ENCODE measurements at places on chromosomes 3 and 15.

DNA sequence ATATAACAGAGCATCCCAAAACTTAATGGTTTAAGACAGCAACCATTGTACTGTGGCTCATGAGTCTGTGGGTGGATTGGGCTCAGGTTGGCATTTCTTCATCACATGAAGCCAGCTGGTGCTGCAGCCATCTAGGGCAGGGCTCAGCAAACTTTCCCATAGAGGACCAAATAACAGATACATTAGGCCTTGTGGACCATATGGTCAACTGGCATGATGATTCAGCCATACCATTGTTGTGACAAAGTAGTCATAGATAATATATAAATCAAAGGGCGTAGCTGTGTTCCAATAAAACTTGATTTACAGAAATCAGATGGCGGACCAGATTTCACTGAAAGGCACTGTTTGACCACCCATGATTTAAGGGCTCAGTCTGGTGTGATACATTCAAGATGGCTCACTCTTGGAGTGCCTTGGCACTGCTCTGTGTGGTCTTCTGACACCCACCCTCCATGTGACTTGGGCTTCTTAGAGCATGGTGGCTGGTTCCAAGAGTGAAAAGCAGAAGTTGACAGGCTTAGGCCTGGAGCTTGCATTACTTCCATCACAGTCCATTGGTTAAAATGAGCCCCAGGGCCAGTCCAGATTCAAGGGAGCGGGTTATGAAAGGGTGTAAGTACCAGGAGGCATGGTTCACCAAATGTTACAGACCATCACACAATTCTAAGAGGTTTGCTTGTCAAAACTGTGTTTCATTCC lies 40.8 kb upstream of the BHLHE40 start:
- no peak for DNase-seq

DNA sequence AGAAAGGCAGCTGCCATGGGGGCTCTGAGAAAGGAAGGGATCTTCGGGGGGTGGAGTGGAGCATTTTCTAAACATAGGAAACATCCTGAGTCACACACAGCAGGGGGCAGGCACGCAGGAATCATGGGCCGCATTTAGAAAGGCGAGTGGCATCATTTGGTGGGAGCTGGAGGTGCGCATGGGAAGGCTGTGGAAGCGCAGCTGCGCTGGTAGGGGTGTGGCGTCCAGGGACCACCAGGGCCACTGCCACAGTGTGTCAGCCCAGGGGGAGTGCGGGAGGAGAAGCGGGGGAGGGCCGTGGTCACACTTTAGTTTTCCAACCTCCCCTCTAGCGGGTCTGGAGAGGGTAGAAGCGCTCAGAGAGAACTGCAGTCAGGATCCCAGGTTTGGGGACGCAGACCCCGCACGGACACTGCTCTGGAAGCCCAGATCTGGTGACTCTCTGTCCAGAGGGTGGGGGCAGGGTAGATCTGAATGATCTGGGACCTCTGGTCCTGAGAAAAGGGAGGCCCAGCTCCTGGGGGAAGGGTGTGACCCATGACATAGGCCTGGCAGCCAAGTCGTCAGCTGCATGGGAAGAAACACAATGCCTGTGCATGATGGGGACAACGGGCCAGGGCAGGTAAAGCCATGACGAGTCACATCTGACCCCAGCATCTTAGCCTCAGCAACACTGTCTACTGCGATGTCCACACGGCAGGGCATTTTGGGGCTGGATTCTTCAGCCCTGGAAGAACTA lies 88.0 kb upstream of the IQSEC1 start:
- DNase-seq: no peak

DNA sequence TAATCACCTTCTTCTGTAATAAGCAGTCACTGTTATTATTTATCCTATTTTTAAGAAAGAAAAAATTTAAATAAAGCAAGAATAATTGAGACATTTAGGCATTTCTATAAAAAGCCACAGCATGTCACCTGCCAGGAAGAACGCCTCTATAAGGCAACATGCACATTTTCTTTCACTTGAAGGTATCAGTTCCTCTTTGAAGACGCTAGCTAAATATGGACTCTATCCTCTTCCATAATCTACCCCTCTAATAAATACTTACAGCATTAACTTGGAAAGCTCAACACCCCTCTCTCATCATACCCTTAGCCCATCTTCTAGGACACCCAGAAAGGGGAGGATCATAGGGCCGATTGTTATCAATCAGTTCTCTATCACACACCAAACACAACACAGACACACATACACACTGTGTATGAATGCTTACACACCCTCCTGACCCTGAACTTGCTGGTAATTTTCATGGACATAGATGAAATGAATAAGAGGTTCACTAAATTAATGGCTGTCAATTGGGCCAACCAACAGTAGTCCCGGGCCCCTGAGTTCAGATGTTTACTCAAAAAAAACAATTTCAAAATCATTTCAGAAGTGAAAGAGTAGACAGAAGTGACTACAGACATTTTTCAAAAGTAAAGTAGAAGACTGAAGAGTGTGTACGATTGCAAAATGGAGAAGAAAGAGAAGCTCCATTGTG lies 102.5 kb downstream of the ZMAT3 start:
- DNase-seq: no peak

GRCh38 chr3:128317101-128317697 lies 149.5 kb downstream of the DNAJB8 start:
- DNase-seq: no peak

DNA sequence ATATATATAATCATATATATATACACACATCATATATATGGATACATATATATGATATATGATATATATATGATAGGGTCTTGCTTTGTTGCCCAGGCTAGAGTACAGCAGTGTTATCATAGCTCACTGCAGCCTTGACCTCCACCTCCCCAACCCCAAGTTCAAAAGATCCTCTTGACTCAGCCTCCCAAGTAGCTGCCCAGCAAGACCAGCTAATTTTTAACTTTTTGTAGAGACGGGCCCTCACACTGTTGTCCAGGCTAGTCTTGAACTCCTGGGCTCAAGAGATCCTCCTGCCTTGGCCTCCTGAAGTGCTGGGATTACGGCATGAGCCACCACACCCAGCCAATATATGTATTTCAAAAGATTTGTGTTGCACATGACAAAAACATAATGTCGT lies 83.0 kb downstream of the TBL1XR1 start:
- DNase-seq: no peak

DNA sequence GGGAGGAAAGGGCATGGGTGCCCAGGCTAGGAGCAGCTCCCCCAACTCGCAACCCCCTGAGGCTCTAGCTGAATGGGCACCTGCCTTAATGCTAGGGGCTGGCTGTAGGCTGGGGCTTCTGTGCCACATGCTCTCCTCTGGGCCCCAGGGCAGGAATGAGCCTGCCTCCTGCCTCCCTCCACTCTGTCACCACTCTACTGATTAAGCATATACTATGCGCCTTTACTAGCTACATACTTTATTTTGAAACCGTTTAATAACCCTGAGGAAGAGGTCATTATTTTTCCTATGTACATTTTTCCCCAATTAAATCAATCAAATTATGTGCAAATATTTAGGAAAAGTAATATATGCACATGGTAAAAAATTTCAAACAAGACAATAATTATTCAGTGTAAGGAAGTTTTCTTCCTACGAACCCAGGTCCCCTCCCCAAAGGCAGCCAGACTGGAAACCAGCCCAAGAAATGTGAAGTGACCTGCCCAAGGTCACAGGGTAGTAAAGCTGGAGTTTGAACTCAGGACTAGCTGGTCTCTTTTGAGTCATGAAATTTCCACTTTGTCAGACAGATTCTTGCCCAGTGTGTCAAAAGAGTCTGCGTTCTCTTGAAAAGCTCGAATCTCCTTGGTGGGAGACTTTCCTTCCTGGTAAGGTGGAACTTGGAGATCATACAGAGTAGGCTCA lies 122.5 kb downstream of the DNAJB8 start:
- DNase-seq: no peak

GRCh38 chr3:122055215-122055614 lies at the start of gene CD86:
TSS of gene CD86 (plus strand) at chr3:122055362. CDS start at chr3:122055490, 128 bp downstream.
- DNase-seq: peak; percentile 90

DNA sequence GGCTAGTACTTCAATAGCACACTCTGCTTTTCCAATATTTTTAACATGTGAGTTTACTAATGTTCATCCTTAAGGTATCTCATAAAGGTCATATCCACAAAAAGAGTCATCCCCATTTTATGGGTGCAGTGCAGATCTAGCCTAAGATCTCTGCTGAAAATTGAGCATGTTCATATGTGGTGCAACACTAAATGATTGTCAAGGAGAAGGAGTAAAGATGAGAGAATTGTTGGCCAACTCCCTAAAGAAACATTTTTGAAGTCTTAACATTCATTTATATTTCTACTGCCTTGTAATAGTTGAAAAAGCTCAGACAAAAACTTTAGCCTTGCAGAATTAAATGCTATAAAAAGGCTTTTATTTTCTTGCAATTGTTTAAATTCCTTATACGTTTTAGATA lies 1159.6 kb downstream of the TBL1XR1 start:
- DNase-seq: no peak

DNA sequence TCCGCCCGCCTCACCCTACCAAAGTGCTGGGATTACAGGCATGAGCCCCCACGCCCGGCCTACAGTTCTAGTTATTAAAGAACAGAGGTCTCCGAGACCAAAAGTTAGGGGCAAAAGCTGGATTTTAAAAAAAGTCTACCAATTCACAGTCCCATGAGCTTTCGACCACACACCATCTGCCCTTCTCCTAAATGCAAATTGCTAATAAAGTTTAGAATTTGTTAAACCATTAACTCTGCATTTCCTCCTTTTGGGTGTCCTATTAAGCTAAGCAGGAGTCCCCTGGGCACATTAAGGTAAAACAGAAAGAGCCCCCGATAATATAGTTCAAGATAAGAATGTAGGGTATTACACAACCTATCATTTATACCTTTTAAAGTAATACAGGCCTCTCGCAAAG lies 322.7 kb downstream of the FOXP1 start:
- DNase-seq: no peak

GRCh38 chr3:107994956-107995715 lies 95.7 kb downstream of the CD47 start:
- DNase-seq: no peak

GRCh38 chr3:72152551-72153476 lies 367.9 kb upstream of the PROK2 start:
- DNase-seq: no peak

All from AML-193 (cell line).